ENCODE measurements at places on chromosomes 4 and X. TPM values are rescaled to one million over a fixed set of nuclear protein-coding genes. Genes with fewer than 3 reads are reported as not detected.
A peak's percentile ranks its signal among the peaks of the same experiment; 100 is the strongest.

- H3K27ac ChIP-seq = no peak overlapping the region
- H3K4me3 ChIP-seq = no peak overlapping the region
- H3K36me3 ChIP-seq = no peaks in the 10 kb centered on the region
- H3K27me3 ChIP-seq = no peaks in the 10 kb centered on the region
- no peaks in the 10 kb centered on the region for H3K4me1 ChIP-seq
- no peak for DNase-seq
Observed at GRCh38 chr4:17690898-17691297, 76.5 kb downstream of the MED28 start.

DNA sequence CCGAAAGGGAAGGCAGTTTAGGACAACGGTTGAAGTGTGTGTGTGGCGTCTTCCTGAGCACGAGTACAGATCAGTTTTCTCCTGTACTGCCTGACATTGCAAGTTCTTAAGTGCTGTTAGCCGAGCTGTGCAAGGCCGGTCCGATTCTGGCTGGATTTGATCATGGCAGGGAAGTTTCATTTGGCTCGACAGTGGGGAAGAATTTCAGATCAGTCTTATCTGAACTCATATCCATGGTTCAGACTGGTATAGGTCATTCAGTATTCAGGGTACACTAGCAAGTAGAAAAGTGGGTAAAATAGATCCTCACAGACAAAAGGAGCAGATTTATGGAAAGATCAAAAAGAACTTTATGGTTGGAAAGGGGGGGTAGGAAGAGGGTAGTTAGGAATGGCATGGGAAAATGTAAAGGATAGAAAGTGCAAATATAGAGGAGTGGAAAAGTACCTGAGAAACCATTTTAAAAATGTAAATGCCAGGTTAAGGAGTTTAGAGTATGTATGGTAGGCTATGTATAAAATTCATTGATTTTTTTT is 716 bp downstream of the THAP9 start:
- peaks cover 39% of the 10 kb centered on the region for H3K36me3 ChIP-seq
- peak overlapping the region; percentile 98 for H3K4me3 ChIP-seq
- peak overlapping the region; percentile 97 for H3K27ac ChIP-seq
- no peaks in the 10 kb centered on the region for H3K27me3 ChIP-seq
- DNase-seq = no peak

DNA sequence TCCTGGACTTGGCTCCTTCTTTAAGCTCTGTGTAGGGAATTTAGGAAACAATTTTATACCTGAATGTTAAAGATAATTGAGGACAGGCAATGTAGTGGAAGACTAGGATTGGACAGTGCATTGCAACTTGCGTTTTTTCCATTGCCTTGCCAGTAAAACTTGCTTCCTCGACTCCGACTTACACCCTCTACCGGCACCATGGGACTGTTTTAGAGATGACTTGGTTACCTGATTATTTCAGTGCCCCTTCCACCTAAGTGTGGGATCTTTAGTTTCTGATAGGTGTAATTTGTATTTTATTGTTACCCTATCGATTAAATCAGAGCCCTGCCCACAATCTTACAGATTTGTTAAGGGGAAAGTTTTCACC is 1.2 kb downstream of the PRPS1 start:
- no peak overlapping the region for H3K27ac ChIP-seq
- H3K27me3 ChIP-seq = no peaks in the 10 kb centered on the region
- peak overlapping the region; percentile 91 for H3K4me3 ChIP-seq
- H3K36me3 ChIP-seq = no peaks in the 10 kb centered on the region
- peak; percentile 52 for DNase-seq
- H3K4me1 ChIP-seq = no peaks in the 10 kb centered on the region

DNA sequence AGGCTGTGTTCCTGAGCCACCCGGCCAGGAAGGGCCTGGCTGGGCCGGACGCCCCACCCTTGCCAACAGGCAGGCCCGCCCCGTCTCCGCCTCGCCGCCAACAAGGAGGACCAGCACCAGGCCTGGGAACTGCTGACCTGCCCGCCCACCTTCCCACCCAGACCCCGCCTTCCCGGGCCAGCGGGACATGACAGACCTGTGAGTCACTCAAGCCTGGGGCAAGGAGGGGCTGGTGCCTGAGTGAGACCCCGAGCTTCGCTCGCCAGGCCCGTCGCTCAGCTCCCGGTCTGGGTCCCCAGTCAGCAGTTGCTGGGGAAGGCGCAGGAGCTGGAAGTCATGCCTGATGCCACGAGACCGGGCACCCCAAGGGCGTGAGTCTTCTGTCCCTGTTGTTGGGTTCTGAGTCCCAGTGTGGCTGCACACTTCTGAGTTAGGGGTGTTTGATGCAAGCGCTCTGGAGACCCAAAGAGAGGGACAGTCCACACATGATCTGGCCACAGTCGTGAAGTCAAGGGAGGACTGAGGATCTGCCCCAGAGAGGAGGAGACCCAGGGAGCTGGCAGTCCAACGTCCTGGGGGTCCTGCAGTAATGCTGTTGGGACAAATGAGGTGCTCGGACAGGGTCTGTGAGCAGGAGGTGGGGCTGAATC is at the start of gene DNASE1L1:
DNASE1L1 (minus strand) TSS at position 33 of the 650 bp plus-strand sequence. CDS start 3,686 bp downstream, outside the sequence.
- H3K27ac ChIP-seq = no peak within 1 kb of the TSS
- H3K36me3 ChIP-seq = no peaks in the 10 kb centered on the region
- H3K27me3 ChIP-seq = no peaks in the 10 kb centered on the region
- no peaks in the 10 kb centered on the region for H3K4me1 ChIP-seq
- peak; percentile 97 for DNase-seq

FAM9A gene
- total RNA-seq = not detected

TRIML2 gene
- total RNA-seq = 16.7 TPM

DNA sequence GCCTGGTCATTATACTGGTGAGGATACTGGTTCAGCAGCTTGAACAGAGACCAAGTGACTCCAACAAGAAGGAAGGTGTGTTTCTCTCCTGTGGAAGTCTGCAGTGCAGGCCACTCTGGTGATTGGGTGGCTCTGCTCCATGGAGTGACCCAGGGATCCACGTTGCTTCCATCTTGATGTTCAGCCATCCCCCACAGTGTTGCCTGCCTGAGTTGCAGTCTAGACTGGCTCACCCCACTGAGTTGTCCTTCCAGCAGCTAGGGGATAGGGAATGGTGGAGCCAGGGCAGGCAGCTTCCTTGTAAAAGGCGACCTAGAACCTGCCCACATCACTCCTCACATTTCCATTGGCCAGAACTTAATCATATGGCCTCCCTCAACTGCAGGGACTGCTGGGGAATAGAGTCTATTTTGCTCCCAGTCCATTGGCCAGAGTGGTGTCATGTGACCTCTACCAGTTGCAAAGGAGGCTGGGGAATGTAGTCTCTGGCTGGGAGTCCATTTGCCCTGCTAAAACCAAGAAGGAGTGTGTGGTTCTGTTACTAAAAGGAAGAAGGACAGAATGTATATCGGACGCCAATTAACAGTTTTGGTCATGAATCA is 8.0 kb downstream of the MAN2B2 start:
- no peak overlapping the region for H3K27ac ChIP-seq
- H3K36me3 ChIP-seq = peaks cover 30% of the 10 kb centered on the region
- peak; percentile 73 for DNase-seq
- no peaks in the 10 kb centered on the region for H3K27me3 ChIP-seq
- no peaks in the 10 kb centered on the region for H3K4me1 ChIP-seq

GRCh38 chr4:115249808-115250207 is 136.4 kb upstream of the NDST4 start:
- no peaks in the 10 kb centered on the region for H3K4me1 ChIP-seq
- H3K4me3 ChIP-seq = no peak overlapping the region
- H3K27ac ChIP-seq = no peak overlapping the region
- H3K36me3 ChIP-seq = no peaks in the 10 kb centered on the region
- no peak for DNase-seq

Measured in endodermal cell (in vitro differentiated cells).